ENCODE measurements at places on chromosomes 7 and 10.

DNA sequence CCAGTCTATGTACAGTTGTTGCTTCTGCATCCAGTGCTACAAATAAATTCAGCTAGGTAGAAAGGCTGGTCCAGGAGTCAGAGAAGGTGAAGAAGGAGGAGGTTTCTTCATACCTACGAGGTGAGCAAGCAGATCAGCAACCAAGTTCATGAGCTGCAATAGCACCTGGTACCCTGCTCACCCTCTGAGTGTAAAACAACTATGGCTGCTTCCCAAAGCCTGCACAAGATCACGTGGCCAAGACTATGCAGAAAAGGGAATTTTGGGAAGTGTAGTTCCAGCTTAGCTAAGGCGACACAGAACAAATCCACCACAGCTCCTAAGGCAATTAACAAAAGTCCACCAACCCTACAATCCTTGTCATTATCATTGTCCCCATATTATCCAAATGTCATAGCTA lies 95.9 kb upstream of the AUTS2 start:
- no peak for DNase-seq

DNA sequence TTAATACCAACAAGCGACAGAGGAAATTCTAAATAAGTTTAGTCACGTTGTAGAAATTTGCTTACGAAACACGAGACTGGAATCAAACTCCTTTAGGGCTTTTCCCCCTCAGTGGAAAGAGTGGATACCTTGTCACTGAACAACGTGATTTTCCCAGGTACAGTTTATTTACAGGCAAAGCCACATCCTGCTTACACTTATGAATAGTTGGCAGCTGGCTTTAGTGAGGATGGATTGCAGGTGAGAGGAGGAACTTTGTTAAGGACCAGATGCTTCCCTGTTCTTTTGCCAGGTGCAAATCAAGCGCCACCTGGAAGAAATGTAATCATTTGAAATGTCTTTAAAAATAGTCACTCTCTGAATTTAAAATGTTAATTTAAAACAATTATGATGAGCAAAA lies 282.4 kb downstream of the ADARB2 start:
- DNase-seq = no peak

- DNase-seq = no peak
Observed at GRCh38 chr7:136446751-136447150, 421.7 kb upstream of the CHRM2 start.

GRCh38 chr10:102309236-102309635 lies 63.9 kb downstream of the GBF1 start:
- no peak for DNase-seq

DNA sequence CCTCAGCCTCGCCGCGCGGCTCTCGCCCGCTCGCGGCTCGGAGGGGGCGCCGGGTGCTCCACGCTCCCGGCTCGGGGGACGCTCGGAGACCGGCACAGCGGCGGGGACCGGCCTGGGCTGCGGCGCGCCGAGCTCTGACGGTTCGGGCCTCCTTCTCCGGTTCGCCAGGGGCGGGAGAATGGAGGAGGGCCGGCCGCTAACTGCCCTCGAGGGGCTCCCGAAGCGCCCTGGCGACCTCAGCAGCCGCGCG lies 232 bp upstream of the GRID1 start:
- DNase-seq = no peak

- DNase-seq = peak; percentile 32
Observed at GRCh38 chr10:3887885-3888476, 103.0 kb upstream of the KLF6 start.

DNA sequence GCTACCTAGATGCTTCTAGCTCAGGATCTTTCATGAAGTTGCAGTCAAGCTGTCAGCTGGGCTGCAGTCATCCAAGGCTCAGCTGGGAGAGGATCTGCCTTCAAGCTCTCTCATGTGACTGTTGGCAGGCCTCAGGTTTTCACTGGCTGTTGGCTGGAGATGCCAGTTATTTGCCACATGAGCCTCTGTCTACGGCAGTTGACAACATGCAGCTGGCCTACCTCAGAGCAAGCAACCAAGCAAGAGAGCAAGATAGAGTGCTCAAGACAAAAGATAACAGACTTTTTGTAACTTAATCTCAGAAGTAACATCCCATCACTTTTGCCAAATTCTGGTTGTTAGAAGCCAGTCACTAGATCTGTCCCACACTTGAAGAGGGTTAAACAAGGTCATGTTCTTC lies 125.8 kb downstream of the TPST1 start:
- DNase-seq = no peak

GRCh38 chr10:118986815-118987790 lies 42.4 kb upstream of the NANOS1 start:
- DNase-seq = peak; percentile 54

- DNase-seq = no peak
Observed at GRCh38 chr10:10663622-10664021, 354.1 kb upstream of the CELF2 start.

- no peak for DNase-seq
Observed at GRCh38 chr7:134587750-134588149, 38.8 kb downstream of the AKR1B15 start.

DNA sequence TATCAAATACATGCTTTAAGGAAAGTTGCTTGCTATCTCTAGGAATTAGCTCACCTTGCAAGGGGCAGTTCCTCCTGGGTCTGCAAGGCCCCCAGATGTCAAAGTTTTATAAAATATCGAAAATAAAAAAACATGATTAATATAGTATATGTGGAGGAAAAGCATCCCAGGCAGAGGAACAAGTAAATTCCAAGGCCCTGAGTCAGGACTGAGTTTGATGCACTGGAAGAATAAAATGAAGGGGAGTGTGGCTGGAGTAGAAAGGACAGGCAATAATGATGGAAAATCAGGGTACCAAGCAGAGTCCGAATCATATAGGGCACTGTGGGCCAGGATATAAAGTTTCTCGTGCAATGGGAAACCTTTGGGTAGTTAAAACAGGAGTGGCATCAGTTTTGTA lies 112.4 kb upstream of the EEPD1 start:
- DNase-seq = no peak

- DNase-seq = no peak
Observed at GRCh38 chr10:5584895-5585516, 60.2 kb downstream of the CALML3 start.

- no peak for DNase-seq
Observed at GRCh38 chr10:119829429-119829828, 43.2 kb downstream of the MCMBP start.

GRCh38 chr7:452226-452751 lies 67.4 kb downstream of the PDGFA start:
- no peak for DNase-seq

DNA sequence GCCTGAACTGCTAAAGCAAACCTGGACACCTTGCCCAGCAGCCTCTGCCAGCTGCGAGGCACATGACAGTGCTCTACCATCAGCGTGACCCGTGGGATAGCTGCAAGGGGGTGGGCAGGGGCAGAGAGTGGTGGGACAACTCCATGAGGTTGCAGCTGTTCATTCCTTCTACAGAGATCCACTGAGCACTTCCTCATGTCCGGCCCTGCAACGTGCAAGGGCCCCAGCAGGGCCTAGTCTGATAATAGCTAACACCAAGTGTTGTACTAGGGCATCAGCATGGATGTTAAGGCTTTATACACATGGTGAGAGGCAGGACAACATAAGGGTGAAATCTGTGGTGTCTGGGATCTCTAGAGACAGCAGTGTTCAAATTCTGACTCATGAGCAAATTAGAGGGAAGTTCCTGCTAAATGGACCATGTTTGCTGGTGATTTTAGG lies 14.3 kb downstream of the NOD1 start:
- no peak for DNase-seq

DNA sequence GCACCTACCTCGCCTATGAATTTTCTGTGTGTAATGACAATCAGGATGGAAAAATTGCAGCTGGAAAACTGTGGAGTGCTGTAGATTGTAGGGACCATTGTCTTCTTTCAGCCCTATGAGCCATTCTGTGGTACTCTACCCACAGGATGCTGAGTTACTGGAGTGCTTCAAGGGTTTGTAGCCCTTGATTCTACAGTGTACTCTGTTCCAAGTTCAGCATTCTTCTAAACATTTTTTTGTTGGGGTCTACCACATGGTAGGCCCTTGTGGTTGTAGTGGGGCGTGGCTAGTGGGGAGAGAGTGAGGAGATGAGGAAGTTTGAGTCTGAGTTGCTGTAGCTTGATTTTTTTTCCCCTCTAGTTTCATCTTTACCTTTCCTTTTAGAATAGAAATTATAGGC lies 33.5 kb downstream of the REEP3 start:
- no peak for DNase-seq
